Pancreas (tissue), 10 donors: ENCODE measurements at places on chromosomes 5 and 9. TPM values are rescaled to one million over a fixed set of nuclear protein-coding genes. Genes with fewer than 3 reads are reported as not detected.
A peak's percentile ranks its signal among the peaks of the same experiment; 100 is the strongest.

Gene ARID3C
- not detected for total RNA-seq

DNA sequence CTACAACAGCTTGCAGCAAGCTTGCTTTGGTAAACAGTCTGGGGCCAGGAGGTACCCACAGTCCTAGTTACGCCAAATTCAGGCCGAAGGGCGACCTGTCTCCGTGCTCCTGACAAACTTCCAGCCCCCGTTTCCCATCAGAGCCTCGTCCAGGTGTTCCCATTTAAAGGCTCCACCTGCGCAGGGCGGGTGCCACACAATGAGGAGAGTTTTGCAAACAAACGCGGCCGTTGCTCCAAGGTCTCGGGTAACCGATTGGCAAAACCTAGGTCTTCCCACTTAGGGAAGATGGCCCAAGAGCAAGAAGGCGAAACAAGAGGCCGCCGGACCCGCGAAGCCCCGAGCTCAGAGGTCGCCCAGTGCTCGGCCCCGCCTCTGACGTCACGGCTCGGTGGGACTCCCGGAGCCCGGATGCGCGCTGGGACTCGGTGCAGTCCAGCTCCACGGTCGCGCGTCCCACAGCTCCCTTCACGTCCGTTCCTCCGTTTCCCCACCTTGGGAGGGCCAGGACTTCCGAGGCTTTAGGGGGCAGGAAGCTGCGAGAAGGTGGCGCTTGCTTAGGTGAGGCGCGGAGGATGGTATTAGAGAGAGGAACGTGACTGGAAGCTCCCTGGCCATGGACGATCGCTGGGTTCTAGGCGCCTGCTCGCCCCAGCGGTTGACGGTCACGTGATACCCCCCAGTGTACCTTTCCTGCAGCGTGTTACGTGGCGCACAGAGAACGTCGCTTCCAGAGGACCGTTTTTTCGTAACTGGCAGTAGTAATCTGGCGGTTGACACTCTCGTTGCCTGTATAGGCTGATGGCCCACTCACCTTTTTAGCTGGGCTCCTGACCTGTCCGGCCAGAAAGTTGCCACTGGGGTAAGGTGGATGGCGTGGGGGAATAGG, 41.8 kb upstream of the KDM4C start:
- H3K27ac ChIP-seq = peak overlapping the region; percentile 85
- H3K27me3 ChIP-seq = no peaks in the 10 kb centered on the region
- peak; percentile 92 for DNase-seq
- peak overlapping the region; percentile 30 for H3K4me3 ChIP-seq
- no peaks in the 10 kb centered on the region for H3K4me1 ChIP-seq

- no peak overlapping the region for H3K4me3 ChIP-seq
- H3K4me1 ChIP-seq = no peaks in the 10 kb centered on the region
- no peak overlapping the region for H3K27ac ChIP-seq
- H3K27me3 ChIP-seq = no peaks in the 10 kb centered on the region
These were observed 443.5 kb upstream of the CDH6 start for GRCh38 chr5:30749971-30750370.

DNA sequence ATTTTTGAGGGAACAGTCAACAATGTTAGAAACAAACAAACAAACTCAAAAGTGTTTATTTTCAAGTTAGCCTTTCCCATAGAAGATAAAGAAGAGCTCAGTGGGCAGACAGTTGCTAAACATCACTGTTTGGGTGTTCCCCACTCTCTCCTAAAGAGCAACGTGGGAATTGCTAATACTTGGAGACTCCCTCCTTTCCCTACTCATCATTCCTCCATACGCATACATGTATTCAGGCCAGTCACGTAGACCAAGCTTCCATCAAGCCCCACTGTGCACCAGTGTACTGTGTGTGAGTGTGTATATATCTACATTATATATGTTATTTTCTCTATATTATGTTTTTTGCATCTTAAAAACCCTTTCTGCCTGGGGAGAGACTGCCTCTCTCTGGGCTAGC, 115.0 kb upstream of the EGFLAM start:
- no peaks in the 10 kb centered on the region for H3K4me1 ChIP-seq
- DNase-seq = no peak
- no peaks in the 10 kb centered on the region for H3K36me3 ChIP-seq
- no peak overlapping the region for H3K4me3 ChIP-seq
- no peaks in the 10 kb centered on the region for H3K27me3 ChIP-seq
- H3K27ac ChIP-seq = no peak overlapping the region

- H3K4me3 ChIP-seq = no peak overlapping the region
- no peaks in the 10 kb centered on the region for H3K4me1 ChIP-seq
- H3K27me3 ChIP-seq = no peaks in the 10 kb centered on the region
- DNase-seq = no peak
These were observed 78.0 kb upstream of the TNC start for GRCh38 chr9:115195912-115196311.
